Chondrocyte (in vitro differentiated cells): ENCODE measurements at places on chromosomes 3 and 15. TPM values are rescaled to one million over a fixed set of nuclear protein-coding genes. Genes with fewer than 3 reads are reported as not detected.

DNA sequence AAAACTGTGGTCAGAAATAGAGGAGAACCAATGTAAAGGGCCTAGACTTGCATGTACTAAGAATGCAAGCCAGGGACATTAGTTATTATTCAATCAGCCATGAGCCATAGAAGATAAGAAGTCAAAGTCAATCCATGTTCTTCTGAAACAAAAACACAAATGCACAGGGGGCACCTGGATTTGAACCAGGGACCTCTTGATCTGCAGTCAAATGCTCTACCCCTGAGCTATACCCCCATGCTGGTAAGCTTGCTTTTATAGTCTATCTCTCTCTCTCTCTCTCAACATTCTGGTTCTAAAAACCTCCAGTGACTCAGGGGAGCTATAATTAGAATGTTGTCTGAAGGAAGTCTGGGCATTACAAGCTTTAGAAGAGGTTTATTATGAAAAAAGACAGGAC lies 85.6 kb upstream of the ACP3 start:
- no peak for DNase-seq
- no peaks in the 10 kb centered on the region for H3K36me3 ChIP-seq
- H3K4me1 ChIP-seq, result peaks cover 8% of the 10 kb centered on the region
- no peak overlapping the region for H3K27ac ChIP-seq

GRCh38 chr15:63968122-63968524 lies 78.2 kb downstream of the DAPK2 start:
- no peak for DNase-seq
- no peaks in the 10 kb centered on the region for H3K27me3 ChIP-seq
- H3K27ac ChIP-seq, result no peak overlapping the region
- peaks cover 5% of the 10 kb centered on the region for H3K4me1 ChIP-seq
- peaks cover 7% of the 10 kb centered on the region for H3K36me3 ChIP-seq
- H3K4me3 ChIP-seq, result no peak overlapping the region

DNA sequence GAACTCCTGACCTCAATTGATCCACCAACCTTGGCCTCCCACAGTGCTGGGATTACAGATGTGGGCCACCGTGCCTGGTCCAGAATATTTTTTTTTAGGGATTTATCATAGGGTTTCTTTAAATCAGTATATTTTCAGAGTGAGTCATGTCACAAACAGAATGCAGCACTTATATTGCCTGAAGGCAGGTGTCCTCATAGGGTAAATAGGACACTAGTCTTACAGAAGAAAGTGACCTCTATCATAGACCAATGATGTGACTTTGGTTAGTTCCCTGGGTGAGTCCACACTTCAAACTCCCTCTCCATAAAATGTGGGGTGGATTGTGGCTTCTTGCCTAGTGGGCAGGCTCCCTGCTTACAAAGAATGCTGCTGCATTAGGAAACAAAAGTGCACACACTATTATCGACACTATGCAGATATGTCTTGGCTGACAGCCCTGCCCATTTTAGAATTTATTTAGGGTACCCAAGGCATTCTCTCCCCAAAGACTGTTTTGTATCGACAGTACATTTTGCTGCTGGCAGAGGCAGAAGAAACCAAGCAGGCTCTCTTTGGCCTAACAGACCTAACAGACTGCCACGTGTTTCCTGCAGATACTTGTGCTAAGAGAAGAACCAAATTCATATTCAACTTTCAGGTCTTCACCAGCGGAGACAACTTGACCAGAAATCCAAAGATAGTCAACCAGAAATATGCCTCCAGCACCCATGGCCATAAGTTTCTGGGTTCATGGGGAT lies 125.0 kb downstream of the MOBP start:
- H3K4me3 ChIP-seq, result no peak overlapping the region
- H3K27me3 ChIP-seq, result peaks cover 8% of the 10 kb centered on the region
- H3K36me3 ChIP-seq, result no peaks in the 10 kb centered on the region
- no peak overlapping the region for H3K27ac ChIP-seq
- no peak for DNase-seq
- H3K4me1 ChIP-seq, result no peaks in the 10 kb centered on the region

DNA sequence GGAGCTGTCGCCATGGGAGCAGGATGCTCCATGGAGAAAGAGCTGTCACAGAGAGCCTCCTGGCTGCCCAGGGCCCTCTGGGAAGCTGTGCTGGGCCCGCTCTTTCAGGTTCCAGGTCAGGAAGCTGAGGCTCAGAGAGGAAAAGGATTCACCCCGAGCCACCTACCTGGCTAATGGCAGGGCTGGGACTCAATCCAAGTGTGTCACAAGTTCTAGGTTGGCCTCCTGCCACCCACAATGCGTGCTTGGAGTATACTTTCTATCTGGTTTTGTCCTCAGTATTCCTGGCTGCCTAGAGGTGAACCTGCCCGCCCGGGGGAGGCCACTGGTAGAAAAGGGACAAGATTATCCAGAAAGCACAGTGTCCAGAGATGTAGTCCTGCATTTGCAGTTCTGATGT lies 23.6 kb downstream of the FAH start:
- peaks cover 11% of the 10 kb centered on the region for H3K4me1 ChIP-seq
- H3K27ac ChIP-seq, result no peak overlapping the region
- no peak for DNase-seq
- no peaks in the 10 kb centered on the region for H3K27me3 ChIP-seq

- H3K27me3 ChIP-seq, result no peaks in the 10 kb centered on the region
- DNase-seq, result no peak
- H3K36me3 ChIP-seq, result no peaks in the 10 kb centered on the region
- H3K4me3 ChIP-seq, result no peak overlapping the region
Measured at GRCh38 chr3:116030131-116030850, 407.0 kb downstream of the GAP43 start.

Gene LMCD1
- total RNA-seq, result 260 to 268 TPM (median 263 TPM) in 3 replicates

DNA sequence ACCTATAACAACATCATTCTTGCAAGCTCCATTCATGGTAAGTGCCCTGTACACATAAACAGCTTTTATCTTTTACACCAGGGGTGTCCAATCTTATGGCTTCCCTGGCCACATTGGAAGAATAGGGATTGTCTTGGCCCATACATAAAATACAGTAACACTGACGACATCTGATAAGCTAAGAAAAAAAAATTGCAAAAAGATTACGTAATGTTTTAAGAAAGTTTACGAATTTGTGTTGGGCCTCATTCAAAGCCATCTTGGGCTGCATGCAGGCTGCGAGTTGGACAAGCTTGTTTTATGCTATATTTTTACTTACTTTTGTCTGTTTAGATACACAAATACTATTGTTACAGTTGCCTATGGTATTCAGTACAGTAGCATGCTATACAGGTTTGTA lies 31.6 kb downstream of the ZNF654 start:
- H3K27ac ChIP-seq, result no peak overlapping the region
- H3K4me3 ChIP-seq, result no peak overlapping the region
- DNase-seq, result no peak
- H3K36me3 ChIP-seq, result peaks cover 6% of the 10 kb centered on the region
- no peaks in the 10 kb centered on the region for H3K27me3 ChIP-seq

- H3K36me3 ChIP-seq, result no peaks in the 10 kb centered on the region
- no peaks in the 10 kb centered on the region for H3K27me3 ChIP-seq
- no peak for DNase-seq
- peaks cover 65% of the 10 kb centered on the region for H3K4me1 ChIP-seq
- no peak overlapping the region for H3K4me3 ChIP-seq
Measured at GRCh38 chr3:65886391-65886790, 152.3 kb downstream of the MAGI1 start.

- DNase-seq, result peak; percentile 42
- no peak overlapping the region for H3K27ac ChIP-seq
- no peaks in the 10 kb centered on the region for H3K36me3 ChIP-seq
- no peak overlapping the region for H3K4me3 ChIP-seq
Measured at GRCh38 chr15:56537881-56538280, 72.9 kb upstream of the MNS1 start.

Gene LMAN1L
- 0.82 TPM in 1 of 3 replicates, not detected in the others for total RNA-seq

GRCh38 chr3:48564022-48564421 lies 441 bp upstream of the UCN2 start:
- H3K27ac ChIP-seq, result peak overlapping the region; percentile 94
- H3K4me3 ChIP-seq, result peak overlapping the region; percentile 13
- peaks cover 72% of the 10 kb centered on the region for H3K4me1 ChIP-seq
- DNase-seq, result no peak
- no peaks in the 10 kb centered on the region for H3K27me3 ChIP-seq

Gene SAMD7
- total RNA-seq, result not detected in 3 replicates

- H3K36me3 ChIP-seq, result no peaks in the 10 kb centered on the region
- peaks cover 23% of the 10 kb centered on the region for H3K4me1 ChIP-seq
- DNase-seq, result no peak
- peak overlapping the region; percentile 68 for H3K27ac ChIP-seq
Measured at GRCh38 chr3:58325525-58325992, 7.1 kb upstream of the PXK start.

Gene ANKRD28
- total RNA-seq, result 92.5 to 124 TPM (median 104 TPM) in 3 replicates

DNA sequence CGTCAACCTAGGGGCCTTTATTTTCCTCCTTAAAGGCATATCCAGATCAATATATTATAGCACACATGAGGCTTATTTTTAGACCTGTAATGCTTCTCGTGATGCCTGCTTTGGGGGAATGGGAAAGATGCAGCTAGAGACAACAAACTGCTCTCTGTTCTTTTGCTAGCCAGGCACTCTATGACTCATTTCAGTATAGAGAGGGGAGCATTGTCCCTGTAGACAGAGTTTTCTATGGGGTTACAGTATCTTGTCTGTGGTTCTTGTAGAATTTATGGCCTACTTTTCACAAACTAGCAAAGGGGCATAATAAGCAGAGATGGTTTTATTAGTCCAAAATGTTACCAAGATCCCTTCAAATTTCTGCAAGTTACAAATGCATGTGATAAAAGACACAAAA lies 305.6 kb downstream of the LSAMP start:
- DNase-seq, result no peak
- peaks cover 14% of the 10 kb centered on the region for H3K4me1 ChIP-seq
- no peaks in the 10 kb centered on the region for H3K36me3 ChIP-seq
- no peak overlapping the region for H3K4me3 ChIP-seq
- H3K27me3 ChIP-seq, result no peaks in the 10 kb centered on the region

GRCh38 chr3:73677336-73678024 lies 52.7 kb upstream of the PDZRN3 start:
- H3K27ac ChIP-seq, result no peak overlapping the region
- no peak overlapping the region for H3K4me3 ChIP-seq
- H3K4me1 ChIP-seq, result peaks cover 9% of the 10 kb centered on the region
- no peak for DNase-seq
- H3K36me3 ChIP-seq, result no peaks in the 10 kb centered on the region
- no peaks in the 10 kb centered on the region for H3K27me3 ChIP-seq

Gene TMEM207
- not detected in 3 replicates for total RNA-seq

GRCh38 chr15:58078591-58078990 lies 13.1 kb upstream of the ALDH1A2 start:
- no peaks in the 10 kb centered on the region for H3K4me1 ChIP-seq
- no peak overlapping the region for H3K27ac ChIP-seq
- H3K4me3 ChIP-seq, result no peak overlapping the region
- peaks cover 25% of the 10 kb centered on the region for H3K27me3 ChIP-seq

- no peaks in the 10 kb centered on the region for H3K4me1 ChIP-seq
- H3K27me3 ChIP-seq, result peaks cover 13% of the 10 kb centered on the region
- H3K27ac ChIP-seq, result no peak overlapping the region
- no peak for DNase-seq
Measured at GRCh38 chr3:191484461-191484860, 23.5 kb downstream of the PYDC2 start.

DNA sequence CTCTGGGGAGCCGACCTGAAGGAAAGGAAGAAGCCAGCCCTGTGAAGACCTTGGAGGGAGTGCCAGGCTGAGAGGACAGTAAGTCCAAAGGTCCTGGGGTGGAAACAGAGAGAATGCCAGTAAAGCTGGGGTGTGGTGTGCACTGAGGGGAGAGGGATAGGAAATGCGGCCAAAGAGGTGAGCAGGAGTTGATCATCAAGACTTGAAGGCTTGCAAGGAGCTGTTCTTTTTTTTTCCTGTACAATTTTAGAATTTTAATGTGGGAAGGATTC lies 73.8 kb downstream of the SYNPR start:
- peaks cover 43% of the 10 kb centered on the region for H3K27me3 ChIP-seq
- no peaks in the 10 kb centered on the region for H3K4me1 ChIP-seq
- H3K4me3 ChIP-seq, result no peak overlapping the region
- DNase-seq, result no peak
- H3K36me3 ChIP-seq, result no peaks in the 10 kb centered on the region

DNA sequence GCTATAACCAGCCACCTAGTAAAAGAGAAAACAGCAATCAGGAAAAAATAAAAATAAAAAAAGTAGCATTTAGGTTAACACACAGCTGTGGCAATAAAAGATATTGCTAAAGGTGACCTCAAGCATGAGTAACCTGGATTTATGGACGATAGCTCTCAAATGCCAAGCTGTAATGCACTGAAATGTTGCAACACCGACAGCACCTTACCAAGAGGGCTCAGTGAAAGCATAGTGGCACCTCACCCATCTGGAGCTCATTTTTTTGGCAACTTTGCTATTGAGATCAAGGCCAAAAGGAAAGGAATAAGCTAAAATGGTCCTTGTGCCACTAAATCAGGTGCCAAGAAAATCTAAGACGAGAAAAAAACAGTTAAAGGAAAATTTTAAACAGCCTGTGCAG lies 2.5 kb downstream of the HACD2 start:
- no peak for DNase-seq
- peaks cover 19% of the 10 kb centered on the region for H3K36me3 ChIP-seq
- no peaks in the 10 kb centered on the region for H3K27me3 ChIP-seq
- no peak overlapping the region for H3K4me3 ChIP-seq

DNA sequence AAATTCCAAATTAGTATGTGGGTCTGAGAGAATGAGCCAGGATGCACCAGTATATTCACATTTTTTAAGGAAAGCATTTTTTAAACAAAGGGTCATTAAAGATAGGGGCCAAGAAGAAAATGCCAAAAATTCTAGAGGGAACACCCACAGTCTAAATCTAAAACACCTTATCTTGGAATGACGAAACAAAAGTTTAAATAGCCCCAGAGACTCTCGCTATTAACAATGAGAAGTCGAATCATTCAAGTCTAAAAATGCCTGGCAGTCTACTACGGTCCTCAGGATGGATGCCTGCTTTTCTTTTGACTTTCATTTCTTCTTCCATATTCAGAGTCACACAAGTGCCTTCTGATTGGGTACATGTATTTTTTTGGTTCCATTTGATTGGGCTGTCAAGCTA lies 66.3 kb downstream of the SSUH2 start:
- H3K4me1 ChIP-seq, result peaks cover 76% of the 10 kb centered on the region
- peaks cover 18% of the 10 kb centered on the region for H3K36me3 ChIP-seq

GRCh38 chr3:52896613-52897012 lies 735 bp downstream of the STIMATE start:
- peak overlapping the region; percentile 78 for H3K27ac ChIP-seq
- peaks cover 42% of the 10 kb centered on the region for H3K4me1 ChIP-seq
- H3K27me3 ChIP-seq, result no peaks in the 10 kb centered on the region
- H3K36me3 ChIP-seq, result no peaks in the 10 kb centered on the region

Gene HTR3E
- total RNA-seq, result not detected in 3 replicates
